Epithelial cell of umbilical artery (primary cell): ENCODE measurements at places on chromosomes 5 and 9. TPM values are rescaled to one million over a fixed set of nuclear protein-coding genes. Genes with fewer than 3 reads are reported as not detected.

CTXN3 gene
- total RNA-seq, result under 0.01 TPM in 1 of 2 replicates, not detected in the other

TAF11L2 gene
- total RNA-seq, result not detected in 2 replicates

MVB12B gene
- 1.9 and 2.1 TPM in 2 replicates for total RNA-seq

TRIM7 gene
- total RNA-seq, result 14.3 and 14.6 TPM in 2 replicates

COL23A1 gene
- total RNA-seq, result under 0.01 and 0.15 TPM in 2 replicates
